ENCODE measurements at places on chromosomes 3 and 15. TPM values are rescaled to one million over a fixed set of nuclear protein-coding genes. Genes with fewer than 3 reads are reported as not detected.
A peak's percentile ranks its signal among the peaks of the same experiment; 100 is the strongest.

SLC12A8 gene
- 52.7 TPM for total RNA-seq

IL17RD gene
- 2.5 TPM for total RNA-seq

TMEM212 gene
- total RNA-seq, result not detected

DNA sequence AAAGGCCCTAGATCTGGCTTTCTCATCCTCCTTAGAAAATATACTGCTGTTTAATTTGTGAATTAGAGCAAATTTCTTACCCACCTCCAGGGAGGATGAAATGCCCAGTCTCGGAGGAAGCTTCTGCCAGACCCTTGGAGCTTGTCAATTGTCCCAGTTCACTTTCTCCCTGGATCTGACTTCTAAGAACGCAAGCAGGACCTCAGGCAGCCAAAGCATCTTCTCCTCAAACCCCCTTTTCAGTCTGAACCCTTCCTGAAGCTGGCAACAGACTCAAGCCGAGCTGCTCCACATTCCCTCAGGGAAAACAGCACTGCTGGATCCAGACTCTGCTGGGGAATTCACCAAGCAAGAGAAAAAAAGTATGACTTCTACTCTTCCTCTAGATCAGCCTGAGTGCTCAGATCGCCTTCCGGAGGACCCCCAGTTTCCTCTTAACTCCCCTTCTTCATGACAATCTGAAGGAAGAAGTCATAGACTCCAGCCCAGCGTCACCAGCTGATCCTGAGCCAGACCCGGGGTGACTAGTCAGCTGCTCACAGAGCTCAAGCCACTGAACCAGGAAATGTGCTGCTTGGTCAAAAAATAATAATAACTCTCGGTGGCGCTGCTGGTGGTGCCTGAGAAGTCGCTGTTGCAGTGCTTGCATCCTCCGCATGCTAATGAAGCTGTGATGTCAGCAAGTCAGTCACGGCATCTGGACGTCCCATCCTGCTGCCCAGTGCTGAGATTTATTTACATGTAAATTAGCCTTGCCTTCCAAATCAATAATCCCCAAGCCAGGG, at the start of gene PRICKLE2:
TSS of gene PRICKLE2 (minus strand) at position 641 of the 785 bp plus-strand sequence. CDS start 26,539 bp downstream, outside the sequence.
- DNase-seq, result peak; percentile 71

PLXNB1 gene
- total RNA-seq, result 1.6 TPM

- DNase-seq, result no peak
Measured at GRCh38 chr15:56353740-56354139, 11.5 kb upstream of the TEX9 start.

- no peak for DNase-seq
Measured at GRCh38 chr3:190486533-190486864, 27.4 kb upstream of the IL1RAP start.

DNA sequence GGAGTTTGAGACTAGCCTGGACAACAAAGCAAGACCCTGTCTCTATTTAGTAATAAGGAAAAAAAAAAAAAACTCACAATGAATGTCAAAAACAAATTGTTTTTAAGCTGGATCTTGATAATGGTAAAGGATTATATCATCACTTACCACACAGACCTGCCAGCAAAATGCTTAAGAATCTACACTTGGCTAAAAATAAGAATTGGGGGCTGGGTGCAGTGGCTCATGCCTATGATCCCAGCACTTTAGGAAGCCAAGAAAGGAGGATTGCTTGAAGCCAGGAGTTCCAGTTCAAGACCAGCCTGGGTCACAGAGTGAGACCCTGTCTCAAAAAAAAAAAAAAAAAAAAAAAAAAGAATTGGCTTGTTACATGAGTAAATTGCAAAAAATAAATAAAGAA, 31.0 kb downstream of the ACAP2 start:
- DNase-seq, result peak; percentile 45

DNA sequence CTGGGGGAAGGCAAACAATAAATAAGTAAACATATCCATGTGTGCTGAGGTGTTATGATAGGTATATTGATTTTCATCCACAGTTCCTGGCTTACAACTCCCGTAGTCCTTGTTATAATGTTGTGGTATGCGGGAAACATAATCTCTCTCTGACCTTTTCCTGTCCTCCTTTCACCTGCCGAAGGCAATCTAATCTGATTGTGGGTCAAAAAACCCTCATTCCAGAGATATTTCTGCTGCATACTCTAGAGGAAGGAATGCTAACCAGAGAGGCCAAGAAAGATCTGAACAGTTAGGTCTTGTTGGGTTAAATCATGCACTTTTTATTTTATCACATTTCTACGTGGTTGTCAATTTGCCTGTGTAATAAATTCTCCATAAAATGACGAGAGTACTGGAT, 383.6 kb upstream of the SEMA6D start:
- no peak for DNase-seq

OR5H15 gene
- not detected for total RNA-seq

DNA sequence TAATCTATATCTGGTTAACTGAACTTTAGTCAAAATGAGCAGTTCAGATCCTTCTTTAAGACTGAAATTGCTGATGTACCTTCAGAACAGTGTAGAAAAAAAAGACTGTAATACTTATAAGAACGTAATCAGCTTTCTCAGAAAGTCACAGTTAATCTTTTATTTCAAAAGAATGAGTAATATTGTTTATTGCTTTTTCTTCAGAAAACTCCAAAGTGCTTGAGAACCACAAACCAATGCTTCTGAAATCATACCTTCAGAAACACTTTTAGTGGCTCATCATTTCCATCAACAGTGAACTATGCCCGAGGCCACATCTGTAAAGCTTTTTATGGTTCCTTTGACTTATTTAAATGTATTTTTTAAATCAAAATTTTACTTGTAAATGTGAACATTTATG, 33.3 kb upstream of the CLASP2 start:
- DNase-seq, result no peak

SAMD7 gene
- not detected for total RNA-seq

DNA sequence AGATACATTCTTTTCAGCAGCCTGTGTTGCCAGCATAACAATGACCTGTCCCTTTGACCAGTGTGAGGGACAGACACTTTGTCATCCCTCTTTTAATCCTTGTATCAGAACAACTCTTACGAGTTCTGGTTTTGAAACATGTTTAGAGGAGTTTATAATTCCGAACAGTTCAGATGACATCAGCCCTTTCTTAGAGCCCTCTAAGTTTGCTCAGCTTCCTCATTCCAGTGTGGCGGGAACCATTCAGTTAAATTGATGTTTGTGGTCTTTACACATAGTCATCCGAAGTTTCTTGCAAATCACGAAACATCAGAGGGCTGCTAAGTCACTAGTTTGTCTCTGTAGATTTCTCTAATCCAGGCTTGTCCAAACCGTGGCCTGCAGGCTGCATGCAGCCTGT, 102.5 kb downstream of the AKAP13 start:
- DNase-seq, result peak; percentile 27

CP gene
- total RNA-seq, result not detected

SCG5 gene
- total RNA-seq, result not detected

GRCh38 chr15:69767191-69767590, 314.6 kb downstream of the RPLP1 start:
- DNase-seq, result no peak

DNA sequence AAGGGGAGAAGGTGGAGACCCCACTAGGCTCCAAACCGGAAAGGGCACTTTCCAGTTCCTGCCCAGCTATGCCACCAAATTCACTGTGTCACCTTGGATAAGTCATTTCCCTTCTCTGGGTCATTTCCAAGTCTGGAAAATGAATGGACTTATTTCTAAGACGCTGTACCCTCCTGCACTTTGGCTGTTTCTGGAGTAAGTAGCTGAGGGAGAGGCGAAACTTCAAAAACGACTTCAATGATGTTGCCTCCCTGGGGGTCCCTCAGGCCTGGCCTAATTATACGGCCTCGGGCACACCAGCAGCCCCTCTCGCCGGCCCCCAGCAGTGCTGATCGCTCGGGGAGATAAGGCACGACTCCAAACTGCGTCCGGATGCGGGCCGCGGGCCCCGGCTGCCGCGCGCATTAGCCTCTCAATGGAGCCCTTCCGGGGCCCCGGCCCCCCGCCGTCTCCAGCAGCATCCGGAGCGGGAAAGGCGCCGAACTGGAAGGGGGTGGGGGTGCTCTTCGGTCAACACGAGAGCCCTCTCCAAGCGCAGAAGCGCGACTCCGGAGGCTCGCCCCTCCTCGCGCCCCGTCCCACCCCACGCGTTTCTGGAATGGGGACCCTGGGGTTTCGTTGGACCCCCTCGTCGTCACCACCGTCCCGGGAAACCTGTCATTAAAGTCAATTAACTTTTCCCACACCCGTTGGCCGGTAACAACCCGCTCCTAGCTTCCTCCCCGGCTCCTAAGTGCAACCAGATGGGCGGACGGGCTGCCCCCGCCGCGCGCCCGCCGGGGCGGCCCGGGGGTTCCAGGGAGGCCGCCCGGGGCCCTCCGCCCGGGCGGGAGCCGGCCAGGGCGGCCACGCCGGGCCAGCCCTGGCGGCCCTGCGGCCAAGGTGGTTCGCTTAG, 4.8 kb downstream of the HES1 start:
- DNase-seq, result no peak

- DNase-seq, result no peak
Measured at GRCh38 chr3:127685708-127686511, 13.2 kb downstream of the ABTB1 start.

DNA sequence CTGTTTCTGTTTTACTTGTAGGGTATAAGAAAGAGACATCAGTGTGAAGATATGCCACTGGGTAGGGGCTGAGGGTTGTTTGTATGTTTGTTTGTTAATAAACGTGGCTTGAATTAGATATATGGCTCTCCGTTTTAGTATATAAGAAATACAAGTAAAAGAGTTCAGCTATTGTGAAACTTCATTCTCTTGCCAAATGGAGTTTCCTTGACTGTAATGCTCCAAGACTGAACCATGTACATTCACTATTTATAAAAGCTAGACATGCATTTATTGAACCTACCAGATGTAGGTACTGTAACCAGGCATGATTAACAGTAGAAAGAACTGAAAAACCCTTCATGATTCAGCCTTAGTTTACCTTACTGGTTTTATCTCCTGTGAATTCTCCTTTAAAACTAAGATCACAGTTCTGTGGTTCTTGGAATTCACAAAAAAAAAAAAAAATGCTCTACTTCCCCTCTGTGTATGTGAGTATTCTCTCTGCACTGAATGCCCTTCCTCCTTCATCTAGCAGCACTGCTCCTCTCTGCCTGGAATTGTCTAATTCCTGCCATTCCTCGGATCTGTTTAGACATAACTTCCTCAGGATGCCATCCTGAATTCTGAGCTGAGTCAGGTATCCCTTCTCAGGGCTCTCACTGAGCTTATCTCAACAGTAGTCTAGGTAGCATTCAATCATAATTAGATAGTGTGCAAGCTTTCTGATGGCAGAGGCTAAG, 504.4 kb downstream of the FHIT start:
- no peak for DNase-seq

POPDC2 gene
- 0.07 TPM for total RNA-seq

DNA sequence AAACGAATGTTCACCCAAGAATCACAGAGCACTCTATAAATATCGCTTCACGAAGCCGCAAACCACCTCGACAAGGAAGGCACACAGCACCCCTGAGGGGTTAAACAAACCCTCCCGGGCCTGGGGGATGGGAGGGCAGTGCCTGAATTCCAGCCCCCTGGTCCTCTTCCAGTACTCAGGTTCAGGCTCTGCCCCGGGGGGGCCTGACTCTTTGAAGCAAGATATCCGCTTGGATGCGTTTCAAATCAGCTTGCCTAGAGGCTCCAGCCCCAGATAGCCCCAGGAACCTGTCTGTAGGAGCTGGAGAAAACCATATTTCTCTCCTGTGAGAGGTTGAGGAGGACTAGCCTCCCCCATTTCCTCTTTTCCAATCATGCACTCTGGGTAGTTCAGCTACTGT, 194.7 kb downstream of the WNT5A start:
- no peak for DNase-seq

- no peak for DNase-seq
Measured at GRCh38 chr15:93331545-93332167, 242.6 kb upstream of the RGMA start.

AMIGO3 gene
- not detected for total RNA-seq

Data from MG63 (cell line).